ENCODE measurements at places on chromosomes 6 and 20. TPM values are rescaled to one million over a fixed set of nuclear protein-coding genes. Genes with fewer than 3 reads are reported as not detected.

GRCh38 chr6:124423621-124424020 lies 538.6 kb upstream of the RNF217 start:
- DNase-seq, result no peak
- no peak overlapping the region for H3K4me3 ChIP-seq
- H3K27me3 ChIP-seq, result no peaks in the 10 kb centered on the region
- H3K36me3 ChIP-seq, result no peaks in the 10 kb centered on the region
- H3K4me1 ChIP-seq, result no peaks in the 10 kb centered on the region

Gene RNF39
- not detected for total RNA-seq

DNA sequence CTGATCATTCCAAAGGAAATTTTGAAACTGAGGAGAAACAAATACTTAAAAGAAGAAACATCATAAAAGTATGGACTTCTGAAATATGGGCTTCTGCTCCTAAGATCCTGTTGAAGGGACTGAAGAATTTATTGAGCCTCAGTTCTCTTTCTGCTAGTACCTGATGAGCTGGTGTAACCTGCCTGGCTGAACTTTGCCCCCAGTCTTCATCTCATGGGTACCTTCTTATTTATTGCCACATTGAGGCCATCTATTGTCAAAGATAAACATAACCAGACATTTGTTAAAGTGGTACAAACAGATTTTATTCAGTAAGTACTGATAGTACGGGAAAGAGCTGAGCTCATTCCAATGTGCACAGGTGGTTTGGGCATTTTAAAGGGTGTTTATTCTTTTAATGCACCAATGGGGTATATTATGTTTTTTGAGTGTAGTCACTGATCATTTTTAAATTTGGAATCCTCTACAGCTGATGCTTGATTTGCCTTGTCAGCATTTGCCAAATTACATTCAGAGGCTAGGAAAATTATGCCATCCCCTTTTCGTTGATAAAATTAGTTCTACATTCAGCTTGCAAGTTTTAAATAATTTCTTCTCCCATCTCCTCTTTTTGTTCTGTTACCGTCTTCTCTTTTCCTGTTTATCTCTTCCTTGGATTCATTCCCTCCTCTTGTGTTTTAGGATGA lies 118.2 kb downstream of the PRIM2 start:
- no peak overlapping the region for H3K4me3 ChIP-seq
- no peak for DNase-seq
- H3K36me3 ChIP-seq, result no peaks in the 10 kb centered on the region
- no peaks in the 10 kb centered on the region for H3K27me3 ChIP-seq
- peaks cover 8% of the 10 kb centered on the region for H3K4me1 ChIP-seq

Gene RAET1G
- total RNA-seq, result not detected

GRCh38 chr6:5851261-5851757 lies 155.4 kb downstream of the NRN1 start:
- no peak overlapping the region for H3K27ac ChIP-seq
- no peaks in the 10 kb centered on the region for H3K27me3 ChIP-seq
- no peak for DNase-seq
- peaks cover 5% of the 10 kb centered on the region for H3K4me1 ChIP-seq

DNA sequence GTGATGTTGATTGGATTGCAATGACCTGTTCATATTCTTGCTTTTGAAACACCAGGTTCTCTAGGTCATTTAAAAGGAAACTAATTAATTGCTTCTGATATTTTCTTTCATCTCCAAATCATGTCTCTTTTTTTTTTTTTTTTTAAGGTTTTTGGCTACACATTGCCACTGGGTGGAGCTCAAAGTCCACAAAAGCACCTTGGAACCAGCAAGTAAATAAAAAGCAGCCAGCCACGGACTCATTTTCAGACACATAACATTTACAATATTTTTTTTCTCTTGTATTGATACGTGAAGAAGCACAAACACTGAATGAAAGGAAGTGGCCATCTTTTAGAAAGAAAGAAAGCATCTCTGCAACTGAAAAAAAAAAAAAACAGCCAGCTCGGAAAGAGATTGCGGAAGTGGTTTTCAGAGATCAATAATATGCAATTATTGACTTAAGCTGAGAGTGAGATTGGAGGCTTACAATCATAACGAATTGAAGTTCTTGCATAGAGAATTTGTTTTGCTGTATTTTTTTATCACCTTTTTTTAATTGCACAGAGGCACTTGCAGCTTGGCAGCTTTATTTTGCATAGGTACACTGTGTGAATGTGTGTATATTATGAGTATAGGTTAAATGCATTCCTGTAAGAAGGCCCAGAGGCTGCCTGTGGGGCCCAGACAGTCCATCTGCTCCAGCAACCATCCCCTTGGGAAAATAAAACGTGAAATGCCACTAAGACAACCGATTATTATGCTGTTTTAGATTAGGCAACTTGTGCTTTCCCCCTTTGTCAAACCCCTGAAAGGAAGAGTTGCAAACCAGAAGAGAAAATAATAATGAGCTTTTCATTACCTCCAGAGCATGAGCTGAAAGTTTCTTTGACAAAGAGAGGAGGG lies 28.2 kb downstream of the CGA start:
- no peak for DNase-seq
- H3K27me3 ChIP-seq, result no peaks in the 10 kb centered on the region
- no peak overlapping the region for H3K4me3 ChIP-seq
- no peak overlapping the region for H3K27ac ChIP-seq
- H3K4me1 ChIP-seq, result no peaks in the 10 kb centered on the region

DNA sequence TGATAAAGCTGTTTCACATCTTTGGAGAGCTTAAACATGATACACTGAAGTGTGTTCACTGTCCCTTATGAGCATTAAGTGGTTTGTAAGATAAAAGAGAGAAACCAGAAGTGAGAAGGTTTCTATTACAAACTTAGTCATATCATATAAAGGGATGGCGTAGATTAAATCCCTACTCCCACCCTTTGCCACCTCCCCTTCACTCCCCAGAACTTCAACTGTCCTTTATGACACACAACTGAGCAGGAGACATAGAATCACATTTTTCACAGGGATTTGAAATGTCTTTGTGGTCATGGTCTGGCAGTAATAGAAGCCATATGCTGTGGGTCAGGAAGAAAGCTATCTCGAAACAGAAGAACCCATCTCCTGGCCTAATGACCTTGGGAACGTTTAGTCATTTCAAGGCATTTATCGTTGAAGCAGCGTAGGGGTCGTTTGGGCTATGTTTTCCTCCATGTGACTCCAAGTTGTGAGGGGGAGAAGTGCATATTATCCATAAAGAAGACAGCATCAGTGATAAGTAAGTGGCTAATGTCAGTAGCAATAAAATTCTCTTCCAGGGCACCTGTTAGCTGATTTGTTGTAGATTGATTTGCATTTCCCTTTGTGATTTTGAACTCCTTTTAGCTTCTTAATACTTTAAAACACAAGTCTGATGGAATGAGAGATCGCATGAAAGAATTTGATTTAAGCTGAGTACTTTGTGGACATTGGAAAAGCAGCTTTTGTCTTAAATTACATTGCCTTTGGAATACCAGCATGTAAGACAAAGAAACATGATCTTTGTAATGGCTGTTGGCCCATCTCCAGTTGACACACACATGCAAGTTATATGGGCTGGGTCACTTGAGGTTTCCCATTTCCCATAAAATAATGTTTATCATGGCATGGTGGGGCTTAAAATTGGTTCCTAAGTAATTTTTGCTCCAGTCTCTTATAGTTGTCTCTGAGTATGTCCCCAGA lies 501.5 kb upstream of the FLRT3 start:
- no peak overlapping the region for H3K27ac ChIP-seq
- H3K36me3 ChIP-seq, result no peaks in the 10 kb centered on the region
- no peaks in the 10 kb centered on the region for H3K4me1 ChIP-seq
- H3K27me3 ChIP-seq, result no peaks in the 10 kb centered on the region

DNA sequence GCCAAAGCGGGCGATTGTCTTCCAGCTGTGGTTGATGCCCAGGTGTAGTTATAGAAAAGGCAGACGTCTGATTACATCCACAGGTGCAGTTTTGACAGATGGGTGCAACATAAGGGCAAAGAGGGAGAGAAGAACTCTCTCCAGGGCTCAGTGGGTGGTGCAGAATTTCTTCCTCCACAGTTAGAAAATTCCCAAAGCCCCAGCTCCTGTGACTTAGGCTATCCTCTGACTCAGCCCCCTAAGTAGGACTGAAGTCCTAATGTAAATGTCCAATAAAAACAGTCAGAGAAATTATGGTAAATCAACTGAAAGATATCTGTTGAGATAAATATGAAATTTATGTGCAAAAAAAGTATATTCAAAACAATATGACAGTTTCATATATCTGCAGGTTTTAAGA lies 31.4 kb downstream of the LYRM4 start:
- H3K36me3 ChIP-seq, result no peaks in the 10 kb centered on the region
- no peak for DNase-seq
- no peak overlapping the region for H3K27ac ChIP-seq
- no peaks in the 10 kb centered on the region for H3K27me3 ChIP-seq
- no peaks in the 10 kb centered on the region for H3K4me1 ChIP-seq
